ENCODE measurements at places on chromosomes 4 and X. TPM values are rescaled to one million over a fixed set of nuclear protein-coding genes. Genes with fewer than 3 reads are reported as not detected.

The USP53 gene
- 20.1 TPM for total RNA-seq

The MBTPS2 gene
- 4.7 TPM for total RNA-seq

The STARD8 gene
- 2.0 TPM for total RNA-seq

The NAP1L5 gene
- 13.7 TPM for total RNA-seq

The ETDA gene
- total RNA-seq: not detected

The REST gene
- 65.8 TPM for total RNA-seq

The MAGEA2 gene
- not detected for total RNA-seq

The PFKFB1 gene
- 0.42 TPM for total RNA-seq

The FGFBP2 gene
- 84.5 TPM for total RNA-seq

The MXRA5 gene
- total RNA-seq: not detected

The CXorf51A gene
- total RNA-seq: not detected

The CDKL2 gene
- total RNA-seq: 0.21 TPM

The SFRP2 gene
- not detected for total RNA-seq

The VCX3A gene
- not detected for total RNA-seq

The SPARCL1 gene
- not detected for total RNA-seq

The FAM149A gene
- 0.42 TPM for total RNA-seq

The YY2 gene
- 1.5 TPM for total RNA-seq

The MMRN1 gene
- 8.1 TPM for total RNA-seq

The FHIP1A gene
- total RNA-seq: 2.8 TPM

The PAGE2B gene
- total RNA-seq: not detected

The TMEM184C gene
- 26.0 TPM for total RNA-seq

The FAM47E gene
- total RNA-seq: 0.21 TPM

The TMSB15A gene
- total RNA-seq: 0.63 TPM

The NKX3-2 gene
- not detected for total RNA-seq

The PCDH11X gene
- total RNA-seq: not detected

The GPC3 gene
- total RNA-seq: 0.31 TPM

The USP27X gene
- total RNA-seq: 2.8 TPM

The NLGN3 gene
- total RNA-seq: 2.6 TPM

The TRIM61 gene
- 0.52 TPM for total RNA-seq

The NUDT6 gene
- total RNA-seq: 1.3 TPM

The TEX13B gene
- not detected for total RNA-seq

The CHRNA9 gene
- 0.42 TPM for total RNA-seq

The LAMTOR3 gene
- 41.0 TPM for total RNA-seq

The APOO gene
- total RNA-seq: 2.0 TPM

The AMTN gene
- not detected for total RNA-seq

The HGFAC gene
- not detected for total RNA-seq

The LYAR gene
- total RNA-seq: 10.1 TPM

The UGT2A1 gene
- not detected for total RNA-seq

The KLHL13 gene
- total RNA-seq: 0.63 TPM

The BTC gene
- 0.10 TPM for total RNA-seq

The CLNK gene
- total RNA-seq: 0.52 TPM

The HMX1 gene
- not detected for total RNA-seq

The MAGED4 gene
- total RNA-seq: 0.10 TPM

The PPP1R2C gene
- 6.0 TPM for total RNA-seq

The DMRTC1B gene
- total RNA-seq: 0.42 TPM

The HSPA4L gene
- 0.10 TPM for total RNA-seq

The TMPRSS11F gene
- total RNA-seq: not detected

The FGF13 gene
- total RNA-seq: 0.10 TPM

The CTAG1A gene
- not detected for total RNA-seq

The UBE2D3 gene
- 711 TPM for total RNA-seq

The TEX11 gene
- not detected for total RNA-seq

The ZXDA gene
- 27.4 TPM for total RNA-seq

The ARMCX4 gene
- total RNA-seq: 5.4 TPM

The TMPRSS11D gene
- not detected for total RNA-seq

The CLDN2 gene
- not detected for total RNA-seq

The ATP8A1 gene
- total RNA-seq: 157 TPM

Data from mononuclear cell (primary cell).